ENCODE measurements at places on chromosomes 6 and 20.

DNA sequence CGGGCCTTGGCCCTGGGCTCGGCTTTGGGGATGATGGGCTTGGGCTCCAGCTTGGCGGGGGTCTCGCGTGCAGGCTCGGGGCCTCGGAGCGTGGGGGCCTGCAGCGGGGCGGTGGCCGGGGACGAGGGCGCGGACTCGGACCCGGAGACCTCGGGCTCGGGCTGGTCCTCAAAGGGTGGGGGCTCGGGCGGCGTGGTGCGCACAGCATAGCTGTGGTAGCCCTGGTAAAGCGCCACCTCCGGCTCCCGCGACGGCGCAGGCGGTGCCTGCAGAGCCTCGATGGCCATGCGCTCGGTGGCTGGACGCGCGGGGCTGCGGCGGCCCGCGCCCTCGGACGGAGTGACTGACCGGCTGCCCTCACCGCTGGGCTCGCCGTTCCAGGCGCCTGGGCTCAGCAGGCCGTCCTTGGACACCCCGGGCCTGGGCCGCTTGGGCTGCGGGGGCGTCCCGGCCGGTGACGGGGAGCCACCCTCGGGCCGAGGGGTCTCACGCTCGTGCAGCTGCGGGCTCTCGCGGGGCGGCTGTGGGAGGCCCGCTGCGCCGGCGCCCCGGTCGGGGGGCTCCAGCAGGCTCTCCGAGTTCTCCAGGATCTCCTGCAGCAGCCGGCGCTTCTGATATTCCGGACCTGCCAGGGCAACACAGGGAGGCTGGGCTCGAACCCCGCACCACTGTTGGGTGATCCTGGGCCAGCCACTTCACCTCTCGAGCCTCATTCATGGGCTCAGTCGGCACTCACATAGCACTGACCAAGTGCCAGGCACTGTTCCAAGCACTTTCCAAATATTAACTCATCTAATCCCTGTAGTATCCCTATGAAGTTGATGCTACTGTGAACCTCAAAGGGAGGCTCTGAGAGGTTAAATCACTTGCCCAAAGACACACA lies 71.0 kb downstream of the JPH2 start:
- DNase-seq, result no peak

GRCh38 chr20:47557218-47557617 lies 55.5 kb downstream of the NCOA3 start:
- DNase-seq, result no peak

DNA sequence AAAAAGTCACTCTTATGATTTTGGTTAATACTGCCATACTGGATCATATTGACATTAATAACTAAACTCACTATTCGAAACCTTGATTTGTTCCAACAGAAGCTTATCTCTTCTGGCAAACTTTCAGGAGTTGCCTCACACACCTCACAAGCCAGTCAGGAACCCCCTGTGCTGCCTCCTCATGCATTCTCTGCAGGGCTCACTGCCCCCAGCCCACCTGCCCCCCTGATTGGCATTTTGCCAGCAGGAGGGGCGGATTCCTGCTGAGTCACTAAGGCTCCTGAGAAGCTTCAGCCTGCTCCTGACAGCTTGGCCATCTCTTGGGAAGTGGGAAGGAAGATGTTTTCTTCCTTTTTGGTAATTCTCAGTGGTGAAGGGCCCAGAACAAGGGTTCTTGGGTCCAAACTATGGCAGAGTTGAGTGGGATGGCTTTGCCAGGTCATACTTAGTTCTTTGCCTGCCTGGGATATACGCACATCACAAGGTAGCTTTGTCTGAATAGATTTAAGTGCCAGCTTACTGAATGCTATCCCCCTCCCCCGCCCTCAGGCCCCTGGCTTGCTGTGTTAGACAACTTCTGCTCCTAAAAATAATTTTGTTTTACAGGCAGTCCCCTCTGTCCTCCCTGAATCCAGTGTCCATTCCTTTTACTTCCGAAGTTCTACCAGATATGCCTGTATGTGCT lies 31.4 kb downstream of the SLC35F1 start:
- no peak for DNase-seq

DNA sequence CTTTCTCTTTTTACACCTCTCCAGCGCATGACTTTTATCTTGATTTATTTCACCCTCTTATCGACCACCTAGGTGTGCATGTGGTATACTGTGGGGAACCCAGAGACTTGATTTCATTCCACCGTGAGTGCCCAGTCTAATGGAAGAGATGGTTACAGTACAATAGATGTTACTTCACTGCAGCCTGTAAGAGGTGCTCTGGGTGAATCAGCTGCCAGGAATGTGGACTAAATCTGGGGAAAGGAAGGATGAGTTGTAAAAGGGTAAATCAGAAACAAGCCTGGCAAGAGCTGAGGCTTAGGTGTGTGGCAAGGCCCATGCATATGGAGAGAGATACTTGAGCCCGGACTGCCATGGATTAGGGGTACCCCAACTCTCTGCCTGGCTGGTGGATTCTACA lies 7.4 kb downstream of the STK35 start:
- no peak for DNase-seq

GRCh38 chr6:148776321-148777308 lies 29.8 kb downstream of the UST start:
- DNase-seq, result no peak

- peak; percentile 28 for DNase-seq
Measured at GRCh38 chr20:44959638-44960102, 527 bp downstream of the TOMM34 start.

DNA sequence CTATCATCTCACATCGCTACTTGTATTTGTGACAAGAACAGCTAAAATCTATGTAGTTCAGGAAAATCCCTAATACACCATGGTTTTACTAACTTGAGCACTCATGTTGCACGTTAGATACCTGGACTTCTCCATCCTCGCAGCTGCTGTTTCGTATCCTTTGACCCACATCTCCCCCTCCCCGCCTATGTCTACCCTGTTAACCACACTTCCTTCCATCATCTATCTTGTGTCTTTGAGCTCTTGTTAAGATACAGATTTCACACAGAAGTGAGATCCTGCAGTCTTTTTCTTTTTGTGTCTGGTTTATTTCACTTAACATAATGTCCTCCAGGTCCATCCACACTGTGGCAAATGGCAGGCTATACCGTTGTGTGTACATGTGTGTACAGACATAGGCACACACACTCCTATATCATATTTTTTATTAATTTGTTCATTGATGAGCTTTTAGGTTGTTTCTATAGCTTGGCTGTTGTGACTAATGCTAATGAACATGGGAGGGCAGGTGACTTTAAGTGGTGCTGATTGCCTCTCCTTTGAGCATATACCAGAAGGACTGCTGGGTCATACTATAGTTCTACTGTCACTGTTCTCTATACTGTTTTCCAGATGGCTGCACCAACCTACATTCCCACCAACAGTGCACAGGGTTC lies 117.8 kb downstream of the WDR27 start:
- no peak for DNase-seq

- no peak for DNase-seq
Measured at GRCh38 chr6:140821196-140821595, 1311.5 kb upstream of the GJE1 start.

GRCh38 chr6:84052204-84052882 lies 18.8 kb downstream of the MRAP2 start:
- no peak for DNase-seq

DNA sequence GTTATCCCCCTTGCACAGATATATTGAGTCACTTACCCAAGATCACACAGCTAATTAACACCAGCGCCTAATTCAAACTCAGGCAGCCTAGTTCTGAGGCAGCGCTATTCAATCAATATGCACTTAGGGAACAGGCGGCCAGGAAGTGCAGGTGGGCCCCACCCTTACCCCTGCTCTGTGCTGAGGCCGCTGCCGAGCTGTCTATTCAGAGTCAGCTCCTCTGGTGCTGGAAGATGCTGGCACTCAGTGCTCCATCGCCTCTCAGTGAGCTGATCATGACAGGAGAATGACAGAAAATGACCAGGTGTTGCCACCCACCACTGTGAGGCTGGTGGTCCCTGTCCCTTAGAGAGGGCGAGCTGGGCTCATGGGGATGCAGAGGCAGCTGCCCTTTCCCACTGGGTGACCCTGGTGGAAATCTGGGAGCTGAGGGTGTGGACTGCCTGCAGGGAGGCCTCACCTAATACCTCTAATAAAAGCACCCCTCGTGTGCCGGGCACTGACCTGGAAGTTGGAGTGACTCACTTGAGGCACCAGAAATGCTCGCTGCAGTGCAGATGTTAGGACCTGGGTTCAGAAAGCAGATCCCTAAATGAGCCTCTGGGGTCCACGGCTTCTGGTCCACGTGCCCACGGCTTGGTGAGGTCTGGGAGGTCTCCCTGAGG lies 42.5 kb upstream of the CD93 start:
- DNase-seq, result no peak

DNA sequence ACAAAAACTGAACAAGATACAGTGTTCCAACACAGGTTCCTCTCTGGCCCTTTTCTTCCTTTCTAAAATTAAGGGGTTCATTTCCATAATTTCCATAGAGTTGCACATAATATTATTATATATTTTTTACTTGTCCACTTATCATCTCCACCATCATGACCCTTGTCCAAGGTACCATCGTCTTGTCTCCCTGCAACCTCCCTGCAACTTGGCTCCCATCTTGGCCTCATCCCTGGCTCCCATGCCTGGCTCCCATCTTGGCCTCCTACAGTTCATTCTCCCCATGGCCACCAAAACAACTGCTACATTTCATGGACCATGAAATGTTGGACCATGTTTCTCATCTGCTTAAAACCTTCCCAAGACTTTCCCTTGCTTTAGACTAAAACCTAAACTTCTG lies 3.1 kb upstream of the KCNB1 start:
- no peak for DNase-seq

DNA sequence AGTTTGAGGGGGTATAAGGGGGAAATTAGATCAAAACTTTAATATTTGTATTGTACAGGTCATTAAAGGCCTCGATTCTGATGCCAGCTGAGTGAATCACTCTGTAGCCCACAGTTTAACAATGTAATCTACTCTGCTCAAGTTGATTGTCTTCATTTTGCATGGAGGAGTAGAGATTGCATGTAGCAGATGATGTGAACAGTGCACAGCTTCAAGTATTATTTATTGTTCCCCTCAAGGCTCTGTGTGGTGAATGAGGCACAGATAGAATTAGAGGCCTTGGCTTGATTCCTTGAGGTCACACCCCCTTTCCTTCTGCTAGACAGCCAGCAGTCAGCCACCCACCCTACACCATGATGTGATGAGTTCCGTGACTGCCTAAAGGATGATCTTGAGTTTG lies 38.1 kb downstream of the TXLNB start:
- no peak for DNase-seq

GRCh38 chr6:135939208-135939591 lies 87.7 kb downstream of the PDE7B start:
- DNase-seq, result no peak

DNA sequence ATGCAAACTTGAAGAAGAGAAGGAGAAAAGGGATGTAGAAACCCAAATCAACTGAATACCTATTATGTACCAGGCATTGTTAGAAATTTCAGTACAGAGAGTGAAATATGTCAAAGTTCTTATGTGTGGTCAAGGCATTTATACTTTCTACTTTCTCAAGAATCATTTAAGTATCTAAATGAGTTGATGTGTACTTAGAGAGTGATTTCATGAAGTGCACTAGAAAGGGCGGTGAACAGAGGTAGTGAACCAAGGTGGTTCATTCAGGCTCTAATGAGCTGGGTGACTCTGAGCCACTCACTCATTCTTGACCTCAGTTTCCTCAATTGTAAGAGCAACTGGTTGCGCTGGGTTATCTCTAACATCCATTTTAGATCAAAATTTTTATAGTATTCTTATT lies 3.3 kb downstream of the PDE7B start:
- no peak for DNase-seq

- DNase-seq, result no peak
Measured at GRCh38 chr6:35318196-35319171, 20.9 kb downstream of the DEF6 start.

DNA sequence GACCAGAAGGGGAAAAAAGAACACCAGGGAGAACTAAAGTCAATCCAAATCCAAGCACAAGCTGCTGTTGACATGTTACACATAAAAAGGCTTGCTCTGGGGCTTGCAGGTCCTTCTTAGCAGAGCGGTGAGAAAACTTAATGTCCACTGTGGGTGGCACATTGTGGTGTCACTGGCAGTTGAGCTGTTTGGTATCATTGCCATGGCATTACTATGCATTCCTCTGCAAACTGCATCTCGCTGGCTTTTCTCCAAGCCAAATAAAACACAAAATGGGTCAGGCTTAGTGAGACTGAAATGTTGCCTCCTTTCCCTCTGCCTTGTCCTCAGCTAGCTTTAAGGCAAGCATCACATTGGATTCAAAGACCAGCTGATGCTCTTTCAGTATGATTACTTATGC lies 40.9 kb downstream of the LY86 start:
- no peak for DNase-seq

- DNase-seq, result no peak
Measured at GRCh38 chr6:26389349-26389894, 6.5 kb downstream of the BTN2A2 start.

DNA sequence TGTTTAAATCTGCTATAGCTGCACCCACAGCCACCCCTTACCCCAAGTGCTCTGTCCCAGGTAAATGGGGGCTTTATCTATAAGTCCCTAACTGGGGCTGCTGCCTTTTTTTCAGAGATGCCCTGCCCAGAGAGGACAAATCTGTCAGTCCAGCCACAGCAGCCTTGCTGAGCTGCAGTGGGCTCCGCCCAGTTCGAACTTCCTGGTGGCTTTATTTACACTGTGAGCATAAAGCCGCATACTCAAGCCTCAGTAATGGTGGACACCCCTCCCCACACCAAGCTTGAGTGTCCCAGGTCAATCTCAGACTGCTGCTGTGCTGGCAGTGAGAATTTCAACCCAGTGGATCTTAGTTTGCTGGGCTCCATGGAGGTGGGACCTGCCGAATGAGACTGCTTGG lies 505.2 kb downstream of the CBLN4 start:
- no peak for DNase-seq

DNA sequence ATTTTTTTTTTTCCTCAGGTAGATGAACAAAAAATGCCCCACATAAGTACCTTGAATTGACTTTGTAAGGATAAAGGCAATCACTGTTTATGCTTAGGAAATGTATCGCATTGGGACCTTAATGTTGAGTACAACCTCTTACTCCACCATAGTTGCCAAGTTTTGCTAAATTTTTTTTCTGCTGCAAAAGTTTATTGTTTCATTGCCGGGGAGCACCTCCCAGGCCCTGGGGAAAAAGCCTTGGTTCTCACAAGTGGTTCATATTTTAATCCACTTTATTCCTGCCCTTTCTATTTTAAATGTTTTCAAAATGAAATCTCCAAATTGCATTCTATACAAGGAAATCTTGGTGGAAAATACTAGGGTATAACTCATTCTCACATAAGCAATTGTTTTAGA lies 52.3 kb upstream of the UTRN start:
- DNase-seq, result no peak

DNA sequence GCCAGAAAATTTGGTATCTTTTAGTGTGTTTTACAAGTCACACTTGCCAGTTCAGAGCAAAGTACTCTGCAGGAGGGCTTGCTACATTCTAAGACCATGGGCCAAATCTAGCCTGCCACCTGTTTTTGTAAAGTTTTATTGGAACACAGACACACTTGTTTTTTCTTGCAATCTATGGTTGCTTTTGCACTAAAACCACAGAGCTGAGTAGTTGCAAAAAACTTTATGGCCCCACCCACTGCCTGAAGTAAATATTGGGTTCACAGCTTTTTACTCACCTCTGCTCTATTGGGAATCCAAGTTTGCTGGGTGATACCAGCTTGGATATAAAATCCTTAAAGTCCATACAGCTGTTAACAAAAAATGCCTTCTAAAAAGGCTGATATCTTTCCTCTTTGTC lies 109.0 kb downstream of the ZFP64 start:
- no peak for DNase-seq

Data from stimulated activated CD8-positive, alpha-beta memory T cell treated with anti-CD3 and anti-CD28 coated beads, Interleukin-7, amount 100 ng/mL, for 1 hour (primary cell).